Pericardium fibroblast (primary cell): ENCODE measurements at places on chromosomes 16 and 17. TPM values are rescaled to one million over a fixed set of nuclear protein-coding genes. Genes with fewer than 3 reads are reported as not detected.

The CD300LB gene
- total RNA-seq = not detected in 2 replicates

The ABCA5 gene
- 6.7 and 9.1 TPM in 2 replicates for total RNA-seq

The ARL5C gene
- not detected in 2 replicates for total RNA-seq

The PSME3IP1 gene
- total RNA-seq = 41.0 and 41.3 TPM in 2 replicates

The KRT38 gene
- total RNA-seq = not detected in 2 replicates

The CDH1 gene
- total RNA-seq = not detected in 2 replicates

The MTHFSD gene
- total RNA-seq = 9.7 and 16.6 TPM in 2 replicates

The P3H4 gene
- total RNA-seq = 42.3 and 81.7 TPM in 2 replicates

The WSCD1 gene
- under 0.01 and 2.8 TPM in 2 replicates for total RNA-seq

The PRSS53 gene
- total RNA-seq = 0.58 and 1.2 TPM in 2 replicates

The PRRT2 gene
- total RNA-seq = 0.82 and 2.5 TPM in 2 replicates
